ENCODE measurements at places on chromosomes 1 and 21. TPM values are rescaled to one million over a fixed set of nuclear protein-coding genes. Genes with fewer than 3 reads are reported as not detected.
A peak's percentile ranks its signal among the peaks of the same experiment; 100 is the strongest.

Gene ADARB1
- total RNA-seq = 40.9 TPM

Gene LY9
- 3.4 TPM for total RNA-seq

DNA sequence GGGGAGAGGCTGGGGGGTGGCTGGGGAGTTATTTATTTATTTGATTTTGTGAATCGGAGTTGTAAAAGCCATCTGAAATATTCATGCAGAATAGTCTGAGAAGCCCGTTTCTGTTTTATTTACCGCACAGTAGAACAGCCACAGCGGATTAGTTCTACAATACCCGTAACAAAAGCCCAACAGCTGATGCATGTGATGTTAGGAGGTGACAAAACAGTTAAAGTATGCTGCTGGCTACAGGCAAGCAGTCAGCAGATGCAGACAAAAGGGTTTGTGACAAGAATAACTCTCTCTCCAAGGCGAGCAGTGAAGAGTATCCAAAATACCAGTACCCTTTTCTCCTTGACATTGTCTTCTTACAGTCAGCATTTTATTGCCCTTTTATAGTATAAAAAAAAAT, 42.0 kb downstream of the PROX1 start:
- H3K27ac ChIP-seq = no peak overlapping the region
- H3K4me1 ChIP-seq = peaks cover 12% of the 10 kb centered on the region
- no peaks in the 10 kb centered on the region for H3K27me3 ChIP-seq
- DNase-seq = peak; percentile 18

Gene RHCE
- total RNA-seq = 3.1 TPM

Gene ZYG11B
- total RNA-seq = 26.8 TPM

DNA sequence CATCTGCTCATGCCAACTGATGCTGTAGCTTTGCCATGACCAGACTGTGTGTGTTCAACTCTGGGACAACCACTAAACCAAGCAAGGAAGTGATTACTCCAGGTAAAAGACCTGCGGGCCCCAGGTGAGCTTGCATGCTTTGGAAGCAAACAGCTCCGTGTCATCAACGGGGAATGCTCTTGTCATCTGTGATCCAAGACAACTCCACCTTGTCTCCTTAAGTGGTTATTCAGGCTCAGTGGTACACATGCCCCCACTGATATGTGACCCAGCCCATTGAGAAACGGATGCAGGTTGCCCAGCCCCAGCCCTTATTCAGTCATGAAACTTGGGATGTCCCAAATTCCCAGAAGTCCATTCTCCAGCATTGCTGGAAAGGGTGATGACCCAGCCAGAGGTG, 89.0 kb downstream of the TIAM1 start:
- no peaks in the 10 kb centered on the region for H3K36me3 ChIP-seq
- H3K4me3 ChIP-seq = no peak overlapping the region
- no peak for DNase-seq
- no peak overlapping the region for H3K27ac ChIP-seq
- H3K4me1 ChIP-seq = no peaks in the 10 kb centered on the region
- H3K27me3 ChIP-seq = no peaks in the 10 kb centered on the region

DNA sequence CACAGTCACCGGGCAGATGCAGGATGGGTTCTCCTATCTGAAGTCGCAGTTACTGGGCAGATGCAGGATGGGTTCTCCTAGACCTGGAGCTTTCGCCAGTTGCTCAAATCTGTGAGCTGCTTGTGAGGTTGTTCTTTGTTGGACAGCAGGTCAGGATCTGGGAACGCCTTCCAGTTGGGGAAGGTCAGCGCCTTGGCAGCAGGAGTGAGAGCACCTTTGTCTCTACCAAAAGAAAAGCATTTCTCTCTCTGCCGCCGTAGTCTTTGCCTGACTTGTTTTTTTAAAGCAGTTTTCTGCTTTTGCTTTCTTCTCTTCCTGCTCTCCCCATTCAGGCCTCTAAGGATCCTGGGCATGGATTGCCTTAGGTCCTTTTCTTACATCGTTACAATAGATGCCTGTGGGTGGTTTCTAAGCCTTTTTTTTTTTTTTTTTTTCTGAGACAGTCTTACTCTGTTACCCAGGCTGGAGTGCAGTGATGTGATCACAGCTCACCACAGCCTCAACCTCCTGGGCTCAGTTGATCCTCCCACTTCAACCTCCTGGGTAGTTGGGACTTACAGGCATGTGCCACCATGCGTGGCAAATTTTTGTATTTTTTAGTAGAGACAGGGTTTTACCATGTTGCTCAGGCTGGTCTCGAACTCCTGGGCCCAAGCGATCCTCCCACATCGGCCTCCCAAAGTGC, 15.7 kb downstream of the PEX14 start:
- no peaks in the 10 kb centered on the region for H3K4me1 ChIP-seq
- peaks cover under 1% of the 10 kb centered on the region for H3K36me3 ChIP-seq
- no peak overlapping the region for H3K27ac ChIP-seq
- no peak overlapping the region for H3K4me3 ChIP-seq
- H3K27me3 ChIP-seq = no peaks in the 10 kb centered on the region

GRCh38 chr1:38052750-38053415, 6.3 kb upstream of the POU3F1 start:
- no peaks in the 10 kb centered on the region for H3K36me3 ChIP-seq
- peaks cover 3% of the 10 kb centered on the region for H3K4me1 ChIP-seq
- H3K27me3 ChIP-seq = peaks cover 22% of the 10 kb centered on the region
- H3K4me3 ChIP-seq = no peak overlapping the region
- no peak overlapping the region for H3K27ac ChIP-seq
- DNase-seq = no peak

- no peaks in the 10 kb centered on the region for H3K27me3 ChIP-seq
- peaks cover 7% of the 10 kb centered on the region for H3K4me1 ChIP-seq
- no peak for DNase-seq
- H3K4me3 ChIP-seq = no peak overlapping the region
- no peak overlapping the region for H3K27ac ChIP-seq
Observed at GRCh38 chr1:59520827-59521418, 224.0 kb downstream of the FGGY start.

- no peaks in the 10 kb centered on the region for H3K4me1 ChIP-seq
- DNase-seq = no peak
- H3K27ac ChIP-seq = no peak overlapping the region
Observed at GRCh38 chr1:74681449-74681848, 7.9 kb upstream of the ERICH3 start.

- H3K36me3 ChIP-seq = no peaks in the 10 kb centered on the region
- no peak for DNase-seq
- peaks cover 7% of the 10 kb centered on the region for H3K4me1 ChIP-seq
Observed at GRCh38 chr1:200306944-200307754, 102.7 kb downstream of the ZNF281 start.

DNA sequence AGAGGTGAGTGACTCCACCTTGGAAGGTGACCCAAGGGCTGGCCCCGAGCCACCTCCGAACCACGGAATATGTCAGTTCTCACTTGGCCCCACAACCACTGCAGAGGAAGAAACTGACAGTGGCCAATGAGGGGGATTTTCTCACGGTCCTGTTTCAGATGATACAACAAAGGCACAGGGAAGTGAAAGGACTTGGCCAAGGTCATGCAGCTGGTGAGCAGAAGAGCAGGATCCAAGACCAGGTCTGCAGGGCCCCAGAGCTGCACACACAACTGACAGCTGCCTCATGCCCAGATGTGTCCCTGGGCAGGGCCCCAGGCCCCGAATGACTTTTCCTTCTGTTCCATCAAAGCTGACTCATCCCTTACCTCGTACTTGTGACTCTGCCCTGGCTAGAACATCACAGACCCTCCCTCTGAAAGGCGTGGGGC, 25.8 kb upstream of the EVA1B start:
- no peak for DNase-seq
- H3K27ac ChIP-seq = no peak overlapping the region
- peaks cover 10% of the 10 kb centered on the region for H3K4me1 ChIP-seq
- peaks cover 8% of the 10 kb centered on the region for H3K36me3 ChIP-seq

Gene GREM2
- total RNA-seq = 8.8 TPM

Gene SMPDL3B
- total RNA-seq = 17.6 TPM

DNA sequence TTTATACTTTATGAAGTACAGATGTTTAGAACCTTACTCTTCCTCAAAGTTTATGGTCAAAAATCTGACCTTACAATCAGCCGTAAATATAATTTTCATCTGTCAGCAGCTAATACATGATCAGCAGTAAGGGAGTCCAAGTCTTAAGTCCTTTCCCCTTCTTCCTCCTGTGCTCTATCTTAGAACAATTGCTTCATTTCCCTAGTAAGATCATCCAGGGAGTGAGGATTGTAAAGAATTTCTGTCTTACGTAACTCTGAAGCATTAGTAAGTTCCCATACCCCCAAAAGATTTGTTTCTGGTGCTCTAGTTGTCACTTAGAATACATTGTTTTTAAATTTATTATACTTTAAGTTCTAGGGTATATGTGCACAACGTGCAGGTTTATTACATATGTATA, 2.1 kb downstream of the SETDB1 start:
- H3K4me3 ChIP-seq = no peak overlapping the region
- no peak overlapping the region for H3K27ac ChIP-seq
- H3K27me3 ChIP-seq = no peaks in the 10 kb centered on the region
- H3K36me3 ChIP-seq = peaks cover 44% of the 10 kb centered on the region
- no peaks in the 10 kb centered on the region for H3K4me1 ChIP-seq
- no peak for DNase-seq

DNA sequence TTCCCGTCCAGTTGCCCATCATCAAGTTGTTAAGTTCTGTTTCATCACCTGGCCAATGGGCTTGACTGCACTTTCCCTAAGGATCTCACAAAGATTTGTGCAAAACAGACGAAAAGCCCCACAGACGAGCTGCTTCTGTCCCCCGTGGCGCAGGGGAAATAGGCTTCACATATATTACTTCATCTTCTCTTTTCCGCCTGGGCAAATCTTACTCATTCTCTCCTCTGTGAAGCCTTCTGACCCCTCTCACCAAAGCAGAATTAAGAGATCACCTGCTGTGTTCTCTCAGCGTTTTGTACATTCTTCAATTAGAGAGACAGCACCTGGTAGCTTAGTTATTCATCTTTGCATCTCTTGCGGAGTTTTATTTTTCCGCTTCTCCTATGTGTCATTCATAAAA, 129.8 kb downstream of the IGSF21 start:
- no peaks in the 10 kb centered on the region for H3K36me3 ChIP-seq
- H3K4me1 ChIP-seq = no peaks in the 10 kb centered on the region
- no peak overlapping the region for H3K27ac ChIP-seq
- no peaks in the 10 kb centered on the region for H3K27me3 ChIP-seq
- DNase-seq = no peak

Gene USH2A
- total RNA-seq = 0.11 TPM

Gene MAP3K21
- 11.4 TPM for total RNA-seq

GRCh38 chr1:186155594-186155993, 219.5 kb downstream of the TPR start:
- H3K4me3 ChIP-seq = no peak overlapping the region
- H3K27ac ChIP-seq = no peak overlapping the region
- no peaks in the 10 kb centered on the region for H3K4me1 ChIP-seq
- peaks cover 2% of the 10 kb centered on the region for H3K36me3 ChIP-seq

DNA sequence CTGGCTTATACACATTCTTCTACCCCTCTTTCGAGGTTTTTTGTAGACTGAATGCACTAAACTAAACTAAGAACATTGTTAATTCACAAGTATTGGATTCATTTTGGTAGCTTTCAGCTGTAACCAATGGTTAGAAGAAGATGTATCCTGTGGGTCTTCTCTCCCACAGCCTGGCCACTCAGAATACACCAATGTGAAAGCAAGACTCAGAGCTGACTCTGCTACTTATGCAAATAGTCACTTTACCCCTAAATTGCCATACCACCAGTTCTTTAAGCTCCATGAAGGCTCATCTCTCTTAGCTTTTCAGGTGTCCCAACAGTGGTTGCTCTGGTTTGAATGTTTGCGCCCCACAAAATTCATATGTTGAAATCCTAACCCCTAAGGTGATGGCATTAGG, 60.1 kb downstream of the RGS13 start:
- H3K36me3 ChIP-seq = no peaks in the 10 kb centered on the region
- H3K27ac ChIP-seq = no peak overlapping the region
- H3K27me3 ChIP-seq = no peaks in the 10 kb centered on the region
- H3K4me3 ChIP-seq = no peak overlapping the region

DNA sequence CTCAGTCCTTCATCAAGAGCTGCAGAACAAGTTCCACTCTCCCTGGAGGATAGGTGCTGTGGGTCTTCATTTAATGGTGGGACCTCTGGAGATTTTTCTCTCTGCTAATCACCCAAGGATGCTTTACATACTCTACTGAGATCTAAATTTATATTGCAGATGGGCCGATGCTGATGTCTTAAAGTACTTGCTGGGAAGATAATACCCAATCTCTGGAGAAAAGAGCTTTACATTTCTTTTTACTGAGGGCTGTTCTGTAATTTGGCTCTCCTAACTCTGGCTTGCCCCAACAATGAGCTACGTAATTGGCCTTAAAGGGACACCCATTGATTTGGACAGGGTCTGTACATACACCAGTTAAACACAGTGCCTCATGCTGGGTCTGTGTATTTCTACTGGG, 86.9 kb downstream of the ST6GALNAC3 start:
- DNase-seq = no peak
- H3K4me1 ChIP-seq = no peaks in the 10 kb centered on the region
- no peak overlapping the region for H3K4me3 ChIP-seq
- no peaks in the 10 kb centered on the region for H3K27me3 ChIP-seq
- H3K27ac ChIP-seq = no peak overlapping the region
- no peaks in the 10 kb centered on the region for H3K36me3 ChIP-seq

- peak; percentile 11 for DNase-seq
- H3K4me1 ChIP-seq = peaks cover 8% of the 10 kb centered on the region
- no peak overlapping the region for H3K27ac ChIP-seq
- H3K27me3 ChIP-seq = no peaks in the 10 kb centered on the region
Observed at GRCh38 chr1:11977625-11978024, 2.6 kb upstream of the MFN2 start.

GRCh38 chr1:247857069-247857984, at the start of gene TRIM58:
TSS of gene TRIM58 (plus strand) at chr1:247857187. CDS start at chr1:247857247, 60 bp downstream.
- H3K4me3 ChIP-seq = peak within 1 kb of the TSS; percentile 48
- H3K27ac ChIP-seq = no peak within 1 kb of the TSS
- H3K27me3 ChIP-seq = peaks cover 4% of the 10 kb centered on the region
- H3K4me1 ChIP-seq = no peaks in the 10 kb centered on the region
- peak; percentile 27 for DNase-seq
- no peaks in the 10 kb centered on the region for H3K36me3 ChIP-seq

DNA sequence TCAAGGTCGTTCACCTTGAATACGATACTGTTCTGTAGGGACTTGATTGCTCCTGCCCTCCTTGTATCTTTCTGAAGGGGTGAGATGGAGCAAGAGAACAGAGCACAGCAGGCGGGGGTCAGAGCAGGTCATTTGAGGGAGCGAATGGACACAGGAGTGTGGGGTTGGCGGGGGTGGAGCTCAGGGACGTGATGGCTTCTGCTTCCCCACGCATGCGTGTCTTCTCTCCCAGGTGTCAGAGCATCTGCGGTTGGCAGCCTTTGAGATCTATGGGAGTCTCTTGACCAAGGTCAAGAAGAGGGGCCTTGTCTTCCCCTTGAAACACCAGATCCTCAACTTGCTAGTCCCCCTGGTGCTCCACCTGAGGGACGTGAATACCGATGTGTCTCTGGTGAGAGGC, 63.9 kb downstream of the INAVA start:
- no peak for DNase-seq
- H3K27me3 ChIP-seq = no peaks in the 10 kb centered on the region
- H3K27ac ChIP-seq = no peak overlapping the region
- H3K36me3 ChIP-seq = no peaks in the 10 kb centered on the region
- H3K4me3 ChIP-seq = no peak overlapping the region

GRCh38 chr1:31663622-31664452, 19.2 kb upstream of the PEF1 start:
- peak; percentile 76 for DNase-seq
- H3K27me3 ChIP-seq = no peaks in the 10 kb centered on the region
- H3K36me3 ChIP-seq = no peaks in the 10 kb centered on the region

Gene PSEN2
- 16.4 TPM for total RNA-seq

GRCh38 chr1:110089561-110090275, 19.2 kb upstream of the ALX3 start:
- no peaks in the 10 kb centered on the region for H3K36me3 ChIP-seq
- no peaks in the 10 kb centered on the region for H3K27me3 ChIP-seq
- no peak for DNase-seq
- H3K4me3 ChIP-seq = no peak overlapping the region
- no peaks in the 10 kb centered on the region for H3K4me1 ChIP-seq
- H3K27ac ChIP-seq = no peak overlapping the region

Gene PERM1
- total RNA-seq = 0.15 TPM

Gene RYR2
- 2.9 TPM for total RNA-seq
